ENCODE measurements at places on chromosomes 5 and 9. TPM values are rescaled to one million over a fixed set of nuclear protein-coding genes. Genes with fewer than 3 reads are reported as not detected.

DNA sequence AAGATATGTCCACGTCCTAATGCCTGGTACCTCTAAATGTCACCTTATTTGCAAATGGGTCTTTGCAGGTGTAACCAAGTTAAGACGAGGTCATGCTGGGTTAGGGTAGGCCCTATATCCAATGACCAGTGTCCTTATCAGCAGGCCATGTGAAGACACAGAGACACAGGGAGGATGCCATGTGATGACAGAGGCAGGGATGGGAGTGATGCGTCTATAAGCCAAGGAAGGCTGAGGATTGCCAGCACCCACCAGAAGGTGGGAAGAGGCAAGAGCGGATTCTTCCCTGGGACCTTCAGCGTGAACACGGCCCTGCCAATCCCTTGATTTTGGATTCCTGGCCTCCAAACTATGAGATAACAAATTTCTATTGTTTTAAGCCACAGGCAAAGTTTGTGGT, 123.4 kb upstream of the CXCL14 start:
- no peak for DNase-seq

DNA sequence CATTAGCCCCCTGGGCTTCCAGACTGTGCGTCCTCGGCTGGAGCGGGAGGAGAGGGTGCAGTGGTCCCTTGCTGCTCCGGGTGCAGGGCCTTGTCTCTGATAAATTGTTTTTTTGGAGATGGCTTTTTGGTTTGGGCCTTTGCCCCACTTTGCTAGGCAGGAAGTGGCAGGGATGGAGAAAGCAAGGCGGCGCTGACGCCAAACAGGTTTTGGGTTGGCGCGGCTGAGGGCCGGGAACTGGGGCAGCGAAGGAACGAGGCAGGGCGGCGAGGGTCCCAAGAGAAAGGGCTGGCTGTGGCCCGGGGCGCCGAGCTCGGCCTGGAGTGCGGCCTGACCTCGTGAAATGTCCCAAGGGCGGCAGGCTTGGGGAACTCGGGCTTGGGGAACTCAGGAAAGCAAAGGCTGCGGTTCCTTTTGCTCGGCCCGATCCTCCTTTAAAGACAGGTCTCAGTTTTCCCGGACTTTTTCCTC, 4.1 kb downstream of the LHX2 start:
- DNase-seq, result no peak

DNA sequence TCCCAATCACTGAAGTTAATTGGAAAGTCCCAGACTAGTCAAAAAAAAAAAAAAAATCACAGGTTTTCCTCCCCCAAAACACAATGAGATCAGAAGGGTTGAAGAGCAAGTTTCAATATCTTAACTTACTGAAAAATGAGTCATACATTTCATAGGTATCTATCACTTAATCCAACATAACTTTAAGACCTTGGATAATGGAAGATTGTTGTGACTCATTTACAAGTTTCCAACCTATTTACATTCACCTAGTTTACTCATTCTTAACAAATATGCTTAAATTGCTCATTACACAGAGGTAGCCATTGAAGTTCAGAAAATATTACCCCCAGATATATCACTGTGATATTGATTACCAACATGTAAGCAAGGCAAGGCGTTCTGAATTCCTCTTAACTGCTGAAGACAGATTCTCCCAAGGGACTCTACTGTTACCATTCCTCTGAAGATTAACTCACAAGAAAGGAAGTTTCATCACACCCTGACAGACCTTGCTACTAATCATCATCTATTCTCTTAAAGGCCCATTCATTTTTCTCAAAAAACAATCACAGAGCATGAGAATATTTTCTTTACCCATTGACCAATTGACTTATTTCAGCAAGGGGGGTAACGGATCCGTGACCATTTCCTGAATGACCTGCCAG, 563.8 kb downstream of the TLE1 start:
- DNase-seq, result no peak

GRCh38 chr5:116864838-116865190, 290.2 kb upstream of the SEMA6A start:
- DNase-seq, result no peak

Gene PCDHA1
- not detected for total RNA-seq

Gene CCDC192
- total RNA-seq, result not detected

Gene HSD17B4
- 290 TPM for total RNA-seq

Gene PCDH12
- total RNA-seq, result 11.1 TPM

Gene LSM11
- 1.7 TPM for total RNA-seq

Gene ARAP3
- 13.2 TPM for total RNA-seq

Gene C9
- not detected for total RNA-seq
